ENCODE measurements at places on chromosomes 4 and X.

DNA sequence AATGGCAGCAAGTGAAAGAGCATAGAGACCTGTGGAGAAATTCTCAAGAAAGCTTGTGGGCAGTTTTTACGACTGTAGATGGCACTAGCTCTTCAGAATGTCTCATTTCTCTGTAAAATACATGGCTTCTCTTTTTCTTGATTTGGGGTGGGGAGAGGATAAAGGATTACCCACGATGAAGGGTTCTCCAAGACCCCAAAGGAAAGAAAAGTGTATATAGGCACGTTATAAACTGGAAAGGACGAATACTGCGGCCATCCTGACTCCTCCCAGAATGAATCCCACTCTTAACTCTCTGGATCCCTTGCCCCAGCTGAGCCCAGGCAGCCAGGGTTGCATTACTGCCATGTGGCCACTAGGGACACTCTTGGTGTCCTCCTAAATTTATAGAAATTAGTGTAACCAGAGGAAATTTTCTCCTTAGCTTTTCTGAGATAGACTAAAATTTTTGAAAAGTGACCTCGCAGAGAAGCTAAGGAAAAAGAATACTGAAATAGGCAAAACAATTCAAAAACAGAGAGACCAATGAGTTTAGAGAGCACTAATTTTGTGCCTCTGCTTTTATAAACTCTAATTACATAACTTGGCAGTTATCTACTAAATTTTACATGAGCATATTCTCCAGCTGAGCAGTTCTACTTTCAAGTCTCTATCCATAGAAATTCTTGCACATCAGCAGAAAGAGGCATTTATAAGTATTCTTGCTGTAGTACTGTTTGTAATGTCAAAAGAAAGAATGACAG lies 37.8 kb upstream of the PCDH19 start:
- DNase-seq = peak; percentile 0

DNA sequence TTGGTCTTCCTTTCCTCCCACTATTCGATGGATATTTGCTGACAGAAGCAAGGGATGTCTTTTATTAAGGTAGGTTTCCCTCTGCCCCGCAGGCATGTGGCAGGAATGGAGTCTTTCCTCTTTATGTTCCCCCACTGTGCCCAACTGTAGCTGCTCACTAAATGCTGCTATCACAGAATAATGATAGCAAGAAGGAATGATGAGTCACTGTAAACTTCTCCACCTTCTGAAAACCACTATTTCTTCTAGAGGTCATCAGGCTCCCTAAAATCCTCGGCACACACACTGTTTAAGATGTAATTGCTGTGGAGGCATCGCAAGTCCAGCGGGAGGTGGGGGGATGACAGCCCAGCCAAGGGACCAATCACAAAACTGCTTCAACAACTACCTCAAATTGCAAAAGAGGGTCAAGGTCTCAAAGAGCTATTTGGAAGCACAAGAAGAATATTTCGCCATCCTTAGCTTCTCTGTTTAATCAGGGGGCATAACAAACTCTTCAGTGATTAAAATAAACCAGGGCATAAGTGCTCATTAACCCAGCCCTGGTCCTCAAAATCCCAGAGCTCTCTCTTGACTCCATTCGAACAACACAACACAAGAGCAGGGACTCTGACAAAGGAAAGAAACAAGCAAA lies 13.9 kb downstream of the QDPR start:
- no peak for DNase-seq

DNA sequence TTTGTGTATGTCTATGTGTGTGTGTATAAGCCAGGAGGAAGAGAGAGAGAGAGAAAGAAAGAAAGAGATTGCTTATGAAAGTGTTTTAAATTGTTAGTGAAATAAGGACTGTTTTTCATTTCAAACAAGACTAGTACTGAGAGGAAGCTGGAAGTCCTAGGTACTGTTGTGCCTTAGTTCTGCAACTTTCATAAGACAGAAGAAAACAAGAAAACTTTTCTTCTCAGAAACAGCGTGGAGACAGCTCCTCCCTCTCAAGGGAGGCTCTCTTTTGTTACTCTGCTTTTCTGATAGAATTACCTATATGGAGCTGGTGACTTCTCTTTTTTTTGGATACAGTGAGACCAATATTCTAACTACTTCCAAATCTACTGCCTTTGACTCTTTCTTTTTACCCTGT lies 62.5 kb downstream of the BANK1 start:
- no peak for DNase-seq

- DNase-seq = no peak
Observed at GRCh38 chr4:55291227-55291640, 54.8 kb upstream of the SRD5A3 start.

DNA sequence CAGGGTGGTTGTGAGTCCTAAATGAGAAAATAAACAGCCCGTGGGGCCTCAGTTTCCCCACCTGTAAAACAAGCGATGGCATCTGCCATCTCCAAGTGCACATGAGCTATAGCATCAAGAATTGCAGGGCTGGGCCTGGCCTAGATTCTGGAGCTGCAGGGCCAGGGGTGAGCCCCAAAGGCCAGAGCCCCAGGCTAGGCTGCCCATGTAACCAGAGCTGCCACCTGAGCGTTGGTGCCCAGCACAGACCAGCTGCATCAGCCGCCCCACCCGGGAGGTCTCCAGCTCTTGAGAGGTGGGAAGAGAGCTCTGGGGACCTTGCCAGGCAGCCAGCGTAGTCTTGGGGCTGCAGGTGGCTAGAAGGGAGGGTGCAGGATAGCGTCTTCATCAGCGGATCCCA lies 27.0 kb upstream of the GPR78 start:
- no peak for DNase-seq

GRCh38 chr4:156186111-156186510 lies 232.4 kb upstream of the CTSO start:
- DNase-seq = no peak

DNA sequence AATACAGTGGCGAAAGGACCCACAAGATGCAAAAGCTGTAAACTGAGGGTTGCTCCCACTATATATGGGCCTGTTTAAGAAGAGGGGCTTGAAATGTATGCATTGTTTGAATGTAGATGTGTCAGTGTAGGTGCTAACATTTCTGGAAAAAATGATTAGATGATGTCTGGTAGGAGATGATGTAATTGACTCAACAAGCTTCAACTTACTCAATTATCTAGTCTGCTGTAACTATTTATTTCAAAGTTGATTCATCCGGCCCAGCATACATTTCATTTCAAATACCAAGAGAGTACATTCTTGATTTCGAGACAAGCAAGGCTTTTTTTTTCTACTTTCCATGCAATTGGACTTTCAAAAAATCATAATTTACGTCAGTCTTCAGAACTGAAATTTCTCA lies 9.3 kb upstream of the ENAM start:
- no peak for DNase-seq

GRCh38 chr4:157220371-157220881 lies at the start of gene GRIA2:
Gene GRIA2, plus strand, starts transcription at chr4:157220728. Its CDS starts 315 bp downstream, at chr4:157221043.
- peak; percentile 8 for DNase-seq

- DNase-seq = no peak
Observed at GRCh38 chr4:109185951-109186350, 116.5 kb downstream of the COL25A1 start.

- no peak for DNase-seq
Observed at GRCh38 chrX:7706032-7706431, 136.9 kb upstream of the VCX start.

DNA sequence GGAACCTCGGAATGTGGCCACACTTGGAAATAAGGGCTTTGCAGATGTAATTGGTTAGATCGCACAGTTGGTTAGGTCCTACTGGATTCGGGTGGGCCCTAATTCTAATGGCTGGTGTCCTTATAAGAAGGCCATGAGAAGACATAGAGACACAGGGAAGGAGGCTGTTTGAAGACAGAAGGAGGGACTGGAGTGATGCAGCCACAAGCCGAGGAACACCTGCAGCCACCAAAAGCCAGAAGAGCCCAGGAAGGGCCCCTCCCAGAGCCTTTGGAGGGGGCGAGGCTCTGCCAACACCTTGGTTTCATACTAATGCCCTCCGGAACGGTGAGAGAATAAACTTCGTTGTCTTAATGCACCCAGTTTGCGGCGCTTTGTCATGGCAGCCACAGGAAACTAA lies 47.0 kb downstream of the EVC start:
- DNase-seq = no peak

GRCh38 chr4:152674359-152674758 lies 5.4 kb downstream of the TMEM154 start:
- no peak for DNase-seq

- no peak for DNase-seq
Observed at GRCh38 chrX:68842351-68842750, 13.5 kb downstream of the EFNB1 start.

- no peak for DNase-seq
Observed at GRCh38 chr4:133581996-133582619, 433.0 kb downstream of the PCDH10 start.

GRCh38 chr4:140049024-140049848 lies 104.7 kb downstream of the MAML3 start:
- DNase-seq = peak; percentile 20

GRCh38 chrX:139892512-139892911 lies 40.3 kb downstream of the ATP11C start:
- DNase-seq = no peak

DNA sequence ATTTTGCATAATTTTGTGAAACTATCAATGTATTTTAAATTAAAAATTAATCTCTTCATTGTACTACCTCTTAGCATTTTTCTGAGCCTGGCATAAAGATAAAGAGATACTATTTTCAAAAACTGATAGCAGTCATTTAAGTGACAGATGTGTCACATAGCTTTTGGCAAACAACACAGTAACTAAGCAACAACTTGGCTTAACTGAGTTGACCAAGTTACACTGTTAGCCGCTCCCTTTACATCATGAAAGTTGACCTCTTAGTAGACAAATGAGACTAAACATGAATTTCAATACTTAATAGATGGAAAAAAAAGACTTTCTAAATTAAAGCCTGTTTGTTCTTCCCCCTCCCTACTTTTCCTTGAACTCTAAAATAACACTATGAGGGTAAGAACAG lies 62.0 kb downstream of the ATP8A1 start:
- DNase-seq = no peak

DNA sequence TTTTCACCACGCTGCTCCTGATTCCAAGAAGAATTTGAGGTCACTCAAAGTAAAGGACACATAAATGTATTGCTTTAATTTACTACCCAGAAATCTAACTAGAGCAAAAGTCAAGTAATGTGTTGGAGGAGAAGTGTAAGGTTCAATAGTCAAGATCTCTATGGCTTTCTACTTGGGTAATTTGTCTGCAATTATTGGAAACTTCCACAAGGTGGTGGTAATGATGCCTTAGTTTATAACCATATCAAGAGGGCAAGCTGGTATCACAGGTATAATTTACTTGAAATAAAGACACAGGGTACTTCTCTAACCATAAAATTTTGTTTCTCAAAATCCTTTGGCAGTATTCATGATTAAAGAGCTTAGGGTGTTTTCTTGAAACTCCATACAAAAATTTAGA lies 10.2 kb upstream of the GRIA3 start:
- no peak for DNase-seq

DNA sequence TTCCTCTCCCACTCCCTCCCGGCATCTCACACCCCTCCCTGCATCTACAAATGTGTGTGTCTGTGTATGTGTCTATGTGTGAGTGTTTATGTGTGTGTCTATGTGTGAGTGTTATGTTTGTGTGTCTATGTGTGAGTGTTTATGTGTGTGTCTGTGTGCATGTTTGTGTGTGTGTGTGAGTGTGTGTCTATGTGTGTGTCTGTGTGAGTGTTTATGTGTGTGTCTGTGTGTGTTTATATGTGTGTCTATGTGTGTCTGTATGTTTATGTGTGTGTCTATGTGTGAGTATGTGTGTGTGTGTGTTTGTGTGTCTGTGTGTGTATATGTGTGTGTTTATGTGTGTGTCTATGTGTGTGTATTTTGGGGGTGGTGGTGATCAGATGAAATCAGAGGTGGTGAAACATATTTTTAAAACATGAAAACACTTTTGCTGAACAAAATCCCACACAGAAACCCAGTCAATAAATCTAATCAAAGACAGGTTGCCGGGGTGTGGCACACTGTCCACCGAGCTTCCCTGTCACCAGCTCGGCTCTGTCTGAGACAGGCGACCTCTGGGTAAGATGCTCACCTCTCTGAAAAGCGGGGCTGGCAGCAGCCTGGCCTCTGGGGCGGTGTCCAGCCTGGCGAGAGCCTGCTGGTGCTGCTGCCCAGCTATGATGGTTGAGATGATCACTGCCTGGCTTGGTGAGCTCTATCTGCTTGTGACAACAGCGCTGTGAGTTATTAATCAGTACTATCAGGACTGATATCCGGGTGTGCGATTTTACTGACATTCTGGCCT lies 186.7 kb upstream of the PSAPL1 start:
- no peak for DNase-seq

DNA sequence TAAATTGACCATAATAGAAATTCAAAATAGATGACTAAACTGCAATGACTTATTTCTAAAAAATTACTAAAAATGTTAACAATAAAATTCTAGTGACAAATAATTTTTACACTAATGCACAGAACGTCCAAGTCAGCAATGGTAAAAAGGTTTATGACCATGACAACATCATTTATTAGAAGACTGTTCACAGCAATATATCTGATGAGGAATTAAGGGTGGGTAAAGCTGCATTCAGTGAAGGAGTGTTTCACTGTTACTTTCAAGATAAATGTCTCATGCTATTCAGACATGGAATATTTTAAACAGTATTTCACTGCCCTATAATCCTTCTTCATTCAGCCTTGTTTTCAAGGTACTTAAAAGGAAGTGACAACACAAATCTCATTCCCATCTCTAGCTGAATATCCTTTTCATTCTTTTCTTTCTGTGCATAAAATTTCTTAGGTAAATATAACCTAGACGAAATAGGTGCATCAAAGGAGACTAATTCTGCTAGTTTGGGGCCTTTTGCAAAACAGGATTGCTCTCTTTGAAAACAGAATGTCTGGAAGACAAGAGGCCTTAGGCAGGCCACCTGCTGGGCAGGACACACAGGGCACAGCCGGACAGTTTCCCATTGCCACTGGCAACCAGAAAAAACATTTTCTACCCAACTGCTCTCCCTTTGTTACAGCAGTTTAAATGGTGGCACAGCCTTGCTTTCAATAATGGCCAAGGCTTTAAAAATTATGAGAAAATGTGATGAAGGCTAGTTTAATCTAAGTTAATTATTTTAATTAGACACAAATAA lies 600.3 kb downstream of the SPRY1 start:
- no peak for DNase-seq

DNA sequence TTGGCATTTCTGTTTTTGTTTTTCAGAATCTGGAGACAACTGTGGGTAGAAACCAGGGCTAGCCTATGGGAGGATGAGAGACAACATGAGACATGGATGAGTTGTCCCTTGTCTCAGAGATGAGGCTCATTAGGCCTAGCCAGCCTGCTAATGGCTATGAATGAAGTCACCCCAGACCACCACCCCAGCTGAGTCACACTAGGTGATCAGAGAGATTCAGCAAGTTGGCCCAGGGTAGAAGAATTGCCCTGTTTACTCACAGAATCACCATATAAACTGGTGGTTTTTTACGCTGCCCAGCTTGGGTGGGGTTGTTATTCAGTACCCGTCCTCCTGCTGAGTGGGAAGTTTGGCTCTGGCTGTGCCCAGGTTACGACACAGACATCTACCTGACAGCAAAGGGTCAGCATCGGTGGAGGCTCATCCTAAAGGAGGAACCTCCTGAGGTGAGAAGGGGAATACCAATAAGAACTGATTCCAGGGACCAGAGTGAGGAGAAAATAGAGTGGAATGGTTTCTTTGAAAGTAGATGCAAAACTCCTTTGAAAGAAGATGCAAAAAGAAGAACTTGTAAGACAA lies 17.2 kb upstream of the ARSJ start:
- no peak for DNase-seq

Measured in activated T-cell treated with anti-CD3 and anti-CD28 coated beads for 48 hours (primary cell).